CD4-positive, alpha-beta T cell treated with Interleukin-10 for 1 hour (primary cell): ENCODE measurements at places on chromosomes 4 and X.

GRCh38 chr4:3267576-3268394 is 18.8 kb downstream of the MSANTD1 start:
- DNase-seq, result no peak

DNA sequence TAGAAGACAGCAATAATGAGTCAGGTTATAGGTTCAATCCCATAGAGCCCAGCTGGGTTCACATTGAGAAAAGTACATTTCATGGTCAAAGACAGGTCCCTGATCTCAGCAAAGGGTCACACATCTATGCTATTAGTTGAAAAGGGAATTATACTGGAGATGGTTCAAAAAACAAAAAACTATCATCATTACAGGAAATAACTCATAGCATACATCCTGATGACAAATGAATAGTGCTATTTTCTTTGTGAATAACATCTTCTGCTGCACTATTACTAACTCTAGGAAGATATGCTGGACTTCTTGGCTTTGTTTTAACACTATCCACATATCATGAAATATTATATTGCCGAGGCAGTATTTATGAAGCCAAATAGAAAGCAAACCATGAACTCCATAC is 202.5 kb upstream of the MAB21L2 start:
- DNase-seq, result no peak

DNA sequence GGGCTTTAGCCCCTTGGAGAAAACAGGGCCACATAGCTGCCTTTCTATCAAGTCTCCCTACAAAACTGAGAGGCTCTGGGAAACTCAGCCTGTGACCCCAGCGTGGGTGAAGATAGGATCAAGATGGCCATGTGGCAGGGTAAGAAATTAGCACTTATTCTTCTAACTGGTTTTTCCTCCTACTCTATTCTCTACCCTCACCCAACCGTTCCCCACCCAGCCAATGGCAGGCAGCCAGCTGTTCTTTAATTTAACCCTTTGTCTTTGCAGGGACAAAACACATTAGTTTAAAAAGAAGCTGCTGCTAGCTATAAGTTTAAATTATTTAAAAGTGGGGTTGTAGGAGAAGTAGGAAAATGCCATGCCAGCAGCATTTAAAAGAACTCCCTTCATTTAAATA is 2.8 kb downstream of the CLCN5 start:
- no peak for DNase-seq

GRCh38 chr4:137623013-137623412 is 90.7 kb upstream of the PCDH18 start:
- no peak for DNase-seq

DNA sequence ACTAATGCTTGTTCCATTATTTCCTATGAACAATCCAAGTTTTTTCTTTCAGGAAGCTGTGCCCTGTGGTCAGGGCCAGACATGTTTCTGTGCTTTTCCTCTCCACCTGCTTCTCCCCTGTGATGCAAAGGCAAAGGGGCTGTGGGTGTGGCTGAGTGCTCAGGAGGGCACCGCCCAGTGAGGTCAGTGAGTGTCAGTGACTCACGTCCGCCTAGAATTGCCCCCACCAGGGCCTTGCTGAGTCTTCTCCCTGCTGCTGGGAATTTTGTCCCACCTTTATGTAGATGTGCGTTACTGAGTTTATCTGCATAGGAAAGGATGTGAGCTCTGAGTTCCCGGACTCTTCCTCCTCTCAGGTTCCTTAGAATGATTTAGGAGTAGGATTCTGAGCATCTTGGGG is 283.2 kb downstream of the DCHS2 start:
- no peak for DNase-seq

DNA sequence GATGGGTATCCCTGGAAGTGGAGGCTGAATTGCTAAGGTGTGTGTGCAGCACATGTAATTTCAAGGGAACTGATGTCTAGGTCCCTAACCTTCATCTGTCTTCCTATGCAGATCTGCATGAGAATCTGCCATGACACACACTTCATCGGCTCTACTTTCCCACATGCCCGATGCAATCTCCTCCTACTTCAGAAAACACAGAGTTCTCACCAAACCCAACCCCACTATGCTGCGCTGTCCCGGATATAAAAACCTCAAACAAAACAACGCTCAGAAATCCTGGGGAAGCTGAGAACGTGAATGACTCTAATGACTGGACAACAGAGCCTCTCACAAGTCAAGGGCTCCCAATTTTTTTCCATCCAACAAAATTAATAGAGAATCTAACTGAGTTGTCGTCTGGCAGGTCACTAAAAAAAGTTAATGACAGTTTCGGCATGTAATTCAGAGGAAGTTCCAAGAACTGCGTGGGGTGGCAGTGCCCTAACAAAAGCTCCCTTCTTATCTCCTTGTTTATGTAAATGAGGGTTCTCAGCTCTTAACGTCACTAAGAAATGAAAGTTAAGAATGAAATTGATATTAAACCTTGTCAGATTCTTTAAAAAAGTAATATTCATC is 39.0 kb downstream of the STX18 start:
- peak; percentile 28 for DNase-seq

- DNase-seq, result no peak
These were observed 70.5 kb upstream of the IGSF1 start for GRCh38 chrX:131359611-131360010.

- no peak for DNase-seq
These were observed 47.0 kb downstream of the FAT1 start for GRCh38 chr4:186676531-186677161.
